ENCODE measurements at places on chromosomes 12 and 14. TPM values are rescaled to one million over a fixed set of nuclear protein-coding genes. Genes with fewer than 3 reads are reported as not detected.

DNA sequence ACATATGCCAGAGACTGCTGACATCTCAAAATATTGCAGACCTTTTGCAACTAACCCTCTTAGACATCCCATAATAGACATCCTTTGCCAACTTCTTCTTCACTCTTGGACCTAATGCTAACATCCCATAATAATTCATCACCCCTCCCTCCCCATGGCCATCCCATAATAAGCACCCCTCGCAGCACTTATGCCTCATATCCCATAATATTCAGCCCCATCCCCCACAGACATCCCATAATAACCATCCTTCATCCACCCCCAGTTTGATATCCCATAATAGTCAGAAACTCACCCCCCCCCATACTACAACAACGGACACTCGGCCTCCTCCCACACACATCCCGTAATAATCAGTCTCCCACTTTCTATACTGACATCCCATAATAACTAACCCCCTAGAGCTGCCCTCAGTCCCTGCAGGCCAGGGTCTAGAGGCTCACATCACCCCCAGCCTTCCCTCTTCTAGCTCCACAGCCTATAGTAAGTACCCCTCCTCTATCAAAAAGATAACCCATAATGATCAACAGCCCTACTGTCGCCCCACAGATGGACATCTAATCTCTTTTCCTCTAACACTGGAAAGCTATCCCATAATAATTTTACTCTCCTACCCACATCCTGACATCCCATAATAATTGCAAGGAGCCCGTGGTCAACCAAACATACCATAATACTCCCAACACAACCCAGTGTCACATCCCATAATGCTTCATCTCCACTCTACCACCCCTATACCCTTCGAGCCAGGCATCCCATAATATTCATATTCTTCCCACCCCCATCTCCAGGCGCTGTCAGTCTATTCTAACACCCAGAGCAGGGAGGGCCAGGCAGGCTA is 792 bp upstream of the CHD4 start:
- H3K4me3 ChIP-seq = no peak overlapping the region
- peak overlapping the region; percentile 99 for H3K27ac ChIP-seq
- H3K36me3 ChIP-seq = no peaks in the 10 kb centered on the region
- H3K27me3 ChIP-seq = no peaks in the 10 kb centered on the region
- peaks cover 51% of the 10 kb centered on the region for H3K4me1 ChIP-seq

DNA sequence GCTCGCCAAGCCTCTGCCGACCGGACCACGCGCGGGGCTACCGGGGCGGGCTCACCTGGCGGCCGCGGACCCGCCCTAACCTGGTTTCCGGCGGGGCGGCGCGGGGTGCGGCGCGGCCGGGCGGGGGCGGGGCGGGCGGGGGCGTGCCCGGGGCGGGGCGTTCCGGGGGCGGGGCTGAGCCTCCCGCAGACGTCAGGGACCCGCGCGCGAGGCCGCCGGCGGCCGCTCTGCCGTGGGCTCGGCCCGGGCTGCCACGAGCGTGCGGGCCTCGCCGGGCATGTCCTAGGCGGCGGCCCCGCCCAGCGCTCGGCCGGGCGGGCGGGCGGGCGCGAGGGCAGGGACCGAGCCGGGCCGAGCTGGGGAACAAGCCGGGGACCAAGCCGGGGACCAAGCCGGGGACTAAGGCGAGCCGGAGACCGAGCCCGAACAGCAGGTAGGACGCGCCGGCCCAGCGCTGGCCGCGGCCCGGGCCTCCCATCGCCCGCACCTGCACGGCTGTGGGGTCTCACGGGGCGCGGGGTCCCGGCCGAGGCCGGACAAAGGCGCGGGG is at the start of gene CEP170B:
Gene CEP170B (plus strand): TSS at position 188 of the 550 bp plus-strand sequence. CDS start 3,183 bp downstream, outside the sequence.
- peak within 1 kb of the TSS; percentile 15 for H3K27ac ChIP-seq
- peaks cover 29% of the 10 kb centered on the region for H3K4me1 ChIP-seq
- H3K27me3 ChIP-seq = no peaks in the 10 kb centered on the region
- no peaks in the 10 kb centered on the region for H3K36me3 ChIP-seq
- DNase-seq = peak; percentile 52
- H3K4me3 ChIP-seq = peak within 1 kb of the TSS; percentile 53

- no peak overlapping the region for H3K4me3 ChIP-seq
- H3K36me3 ChIP-seq = no peaks in the 10 kb centered on the region
- peaks cover 84% of the 10 kb centered on the region for H3K4me1 ChIP-seq
- no peak for DNase-seq
Measured at GRCh38 chr14:103548463-103549351, 13.8 kb downstream of the BAG5 start.

DNA sequence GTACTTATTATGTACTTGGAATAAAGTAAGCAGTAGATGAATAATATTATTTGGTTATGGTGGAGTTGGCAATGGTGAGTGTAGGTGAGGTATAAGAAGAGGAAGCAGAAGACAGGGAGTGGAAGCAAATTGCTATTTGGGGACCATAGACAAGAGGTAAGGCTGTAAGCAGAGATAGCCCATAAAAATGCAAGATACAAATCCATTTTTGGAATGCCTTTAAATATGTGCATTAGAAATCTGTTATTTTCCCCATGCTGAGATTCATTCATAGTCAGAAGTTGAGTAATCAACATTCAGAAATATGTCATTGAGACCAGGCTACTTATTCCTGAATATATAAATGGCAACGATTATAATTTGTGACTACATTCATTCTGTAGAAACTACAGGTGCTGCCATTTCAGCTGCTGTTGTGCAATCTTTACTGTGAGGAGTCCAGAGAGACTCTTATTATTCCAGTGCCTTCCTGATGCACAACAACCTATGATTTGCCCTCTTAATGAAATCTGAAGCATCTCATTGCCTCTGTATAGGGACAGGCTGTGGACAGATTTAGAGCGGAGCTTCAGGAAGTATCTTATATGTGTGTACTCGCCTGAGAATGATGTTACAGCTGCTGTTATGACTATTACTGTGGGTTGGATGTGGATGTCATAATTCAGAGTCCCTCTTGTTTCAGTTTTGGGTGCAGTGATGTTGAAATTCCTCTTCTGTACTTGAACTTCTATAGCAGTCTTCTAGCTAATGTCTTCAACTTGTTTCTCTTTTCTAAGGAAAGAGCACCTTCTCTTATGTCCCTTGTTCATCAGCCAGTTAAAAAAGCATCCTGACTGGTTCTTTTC is 173.8 kb downstream of the NAV3 start:
- H3K27me3 ChIP-seq = no peaks in the 10 kb centered on the region
- H3K4me3 ChIP-seq = no peak overlapping the region
- H3K4me1 ChIP-seq = no peaks in the 10 kb centered on the region
- no peak overlapping the region for H3K27ac ChIP-seq
- no peak for DNase-seq

DNA sequence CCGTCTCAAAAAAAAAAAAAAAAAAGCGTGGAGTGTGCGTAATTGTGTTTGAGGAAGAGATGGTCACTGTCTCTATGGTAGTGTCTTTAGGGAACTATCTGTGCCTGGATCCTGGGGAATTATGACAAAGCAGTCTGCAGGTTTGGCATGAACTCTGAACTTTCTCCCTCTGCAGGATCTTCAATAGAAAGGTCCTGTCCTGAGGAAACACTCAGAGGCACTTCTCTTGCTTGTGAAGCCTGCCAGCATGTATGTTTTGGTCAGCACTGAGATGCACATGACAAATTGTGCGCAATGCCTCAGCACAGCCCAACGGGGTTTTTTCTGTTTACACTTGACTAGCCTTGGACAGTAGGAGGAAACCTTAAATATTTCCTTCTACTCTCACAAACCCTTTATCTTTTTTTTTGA is 46.6 kb downstream of the ATF7 start:
- peaks cover 11% of the 10 kb centered on the region for H3K4me1 ChIP-seq
- no peaks in the 10 kb centered on the region for H3K36me3 ChIP-seq
- H3K4me3 ChIP-seq = no peak overlapping the region
- H3K27me3 ChIP-seq = no peaks in the 10 kb centered on the region

DNA sequence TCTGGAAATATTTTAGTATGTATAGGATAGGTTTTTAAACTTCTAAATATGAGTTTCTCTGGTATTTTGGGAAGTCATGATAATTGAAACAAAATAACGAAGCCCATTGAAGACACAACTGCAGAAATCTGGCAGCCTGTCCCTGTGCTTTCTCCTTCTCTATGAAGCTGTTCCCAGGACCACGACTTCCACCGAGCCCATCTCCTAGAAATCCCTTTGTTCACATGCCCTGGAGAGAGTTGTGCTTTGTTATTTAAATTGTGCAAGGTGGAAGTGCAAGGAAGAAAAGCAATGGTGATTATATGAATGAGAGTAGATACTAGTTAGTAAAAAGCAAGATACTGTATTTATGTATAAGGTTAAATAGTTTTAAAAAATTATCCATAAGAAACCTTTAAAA is 32.2 kb downstream of the STK38L start:
- H3K36me3 ChIP-seq = no peaks in the 10 kb centered on the region
- H3K27ac ChIP-seq = no peak overlapping the region
- H3K27me3 ChIP-seq = no peaks in the 10 kb centered on the region
- H3K4me3 ChIP-seq = no peak overlapping the region
- DNase-seq = no peak
- H3K4me1 ChIP-seq = peaks cover 26% of the 10 kb centered on the region

- no peak overlapping the region for H3K27ac ChIP-seq
- no peaks in the 10 kb centered on the region for H3K27me3 ChIP-seq
- DNase-seq = no peak
Measured at GRCh38 chr14:57266065-57266464, 2.6 kb downstream of the EXOC5 start.

DNA sequence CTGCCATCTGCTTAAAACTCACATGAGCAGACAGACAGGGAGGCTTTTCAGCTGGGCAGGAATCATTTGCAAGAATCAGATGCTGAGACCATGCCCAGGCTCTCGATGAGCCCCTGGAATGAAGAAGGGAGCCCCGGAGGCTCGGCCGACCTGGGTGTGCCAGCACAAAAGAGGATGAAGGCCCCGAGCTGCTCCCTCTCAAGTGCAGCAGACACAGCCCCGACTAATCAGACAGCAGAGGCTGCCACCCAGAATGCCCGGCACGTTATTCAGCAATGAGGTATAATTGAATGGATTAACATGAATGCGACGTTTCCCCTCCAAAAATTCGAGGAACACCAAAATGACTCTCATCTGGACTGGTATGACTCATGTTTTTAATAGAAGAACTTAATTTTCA is 58.9 kb downstream of the BCL11B start:
- DNase-seq = no peak
- no peak overlapping the region for H3K27ac ChIP-seq
- H3K4me3 ChIP-seq = no peak overlapping the region
- H3K36me3 ChIP-seq = no peaks in the 10 kb centered on the region

- H3K27ac ChIP-seq = no peak overlapping the region
- H3K4me3 ChIP-seq = no peak overlapping the region
- no peaks in the 10 kb centered on the region for H3K4me1 ChIP-seq
- DNase-seq = no peak
- H3K36me3 ChIP-seq = no peaks in the 10 kb centered on the region
Measured at GRCh38 chr14:55936691-55937090, 181.5 kb upstream of the PELI2 start.

- no peak for DNase-seq
- no peak overlapping the region for H3K4me3 ChIP-seq
- no peaks in the 10 kb centered on the region for H3K27me3 ChIP-seq
- no peaks in the 10 kb centered on the region for H3K36me3 ChIP-seq
Measured at GRCh38 chr12:102281231-102281630, 83.6 kb upstream of the PMCH start.

GRCh38 chr12:43551279-43551970 is 578 bp downstream of the ADAMTS20 start:
- no peak overlapping the region for H3K27ac ChIP-seq
- H3K4me3 ChIP-seq = no peak overlapping the region
- DNase-seq = no peak
- no peaks in the 10 kb centered on the region for H3K4me1 ChIP-seq
- H3K27me3 ChIP-seq = no peaks in the 10 kb centered on the region

FAM186B gene
- total RNA-seq = 2.1 TPM

TSFM gene
- 19.4 TPM for total RNA-seq

PLD4 gene
- total RNA-seq = 0.13 TPM

SLC8A3 gene
- 0.29 TPM for total RNA-seq

SLCO1B3 gene
- total RNA-seq = not detected
